HTR-8/SVneo (cell line): ENCODE measurements at places on chromosomes 7 and 10.

DNA sequence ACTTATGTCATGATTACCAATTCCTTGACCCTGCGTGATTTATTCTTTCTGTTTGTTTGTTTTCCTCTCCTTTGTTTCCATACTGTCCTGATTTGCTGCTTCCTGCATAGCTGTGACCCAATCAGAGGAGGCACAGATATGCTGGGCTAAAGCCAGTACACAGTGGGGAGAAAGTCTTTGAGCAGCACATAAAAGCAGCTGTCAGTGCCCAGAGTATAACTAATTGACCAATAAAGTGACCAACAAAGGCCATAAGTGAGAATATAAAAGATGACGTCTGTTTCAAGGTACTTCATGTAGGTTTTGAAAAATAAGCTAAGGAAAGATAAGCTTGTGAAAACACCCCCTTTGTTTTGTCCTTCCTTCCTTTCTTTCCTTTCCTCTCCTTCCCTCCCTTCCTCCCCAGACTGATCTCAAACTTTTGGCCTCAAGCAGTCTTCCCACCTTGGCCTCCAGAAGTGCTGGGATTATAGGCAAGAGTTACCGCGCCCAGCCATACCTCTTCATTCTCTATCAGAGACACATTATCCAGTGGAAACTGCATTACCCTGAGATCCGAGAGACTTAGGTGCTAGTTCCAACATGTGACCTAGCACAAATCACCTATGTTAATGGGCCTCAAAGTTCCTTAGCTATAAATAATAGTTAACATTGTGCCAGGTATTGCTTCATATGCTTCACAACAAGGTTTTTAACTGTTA, 17.0 kb downstream of the BCAP29 start:
- DNase-seq = no peak

DNA sequence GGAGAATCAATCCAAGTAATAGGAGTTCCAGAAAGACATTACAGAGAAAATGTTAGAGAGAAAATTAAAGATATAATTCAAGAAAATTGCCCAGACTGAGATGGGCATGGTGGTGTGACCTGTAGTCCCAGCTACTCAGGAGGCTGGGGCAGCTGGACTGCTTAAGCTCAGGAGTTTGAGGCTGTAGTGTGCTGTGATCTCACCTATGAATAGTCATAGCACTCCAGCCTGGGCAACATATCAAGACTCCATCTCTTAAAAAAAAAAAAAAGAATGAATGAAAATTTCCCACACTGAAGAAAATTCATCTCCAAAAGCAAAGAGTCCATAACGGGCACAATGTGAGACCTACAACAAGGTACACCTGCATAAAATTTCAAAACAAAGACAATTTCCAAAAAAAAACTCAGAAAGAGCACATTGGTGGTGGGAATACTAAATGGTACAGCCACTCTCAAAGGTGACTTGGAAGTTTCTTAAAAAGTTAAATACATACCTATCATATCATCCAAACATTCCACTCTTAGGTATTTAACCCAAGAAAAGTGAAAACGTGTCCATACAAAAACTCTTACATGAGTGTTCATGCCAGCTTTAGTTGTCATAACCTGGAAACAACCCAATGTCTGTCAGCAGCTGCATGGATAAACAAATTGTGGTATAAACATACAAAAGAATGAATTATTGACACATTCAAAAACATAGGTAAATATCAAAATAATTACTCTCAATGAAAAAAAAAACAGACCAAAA, 6.9 kb upstream of the RGS10 start:
- DNase-seq = no peak

- DNase-seq = no peak
Measured at GRCh38 chr7:47780555-47780954, 167.7 kb downstream of the PKD1L1 start.

GRCh38 chr7:117674617-117675016, 194.8 kb downstream of the CFTR start:
- no peak for DNase-seq

DNA sequence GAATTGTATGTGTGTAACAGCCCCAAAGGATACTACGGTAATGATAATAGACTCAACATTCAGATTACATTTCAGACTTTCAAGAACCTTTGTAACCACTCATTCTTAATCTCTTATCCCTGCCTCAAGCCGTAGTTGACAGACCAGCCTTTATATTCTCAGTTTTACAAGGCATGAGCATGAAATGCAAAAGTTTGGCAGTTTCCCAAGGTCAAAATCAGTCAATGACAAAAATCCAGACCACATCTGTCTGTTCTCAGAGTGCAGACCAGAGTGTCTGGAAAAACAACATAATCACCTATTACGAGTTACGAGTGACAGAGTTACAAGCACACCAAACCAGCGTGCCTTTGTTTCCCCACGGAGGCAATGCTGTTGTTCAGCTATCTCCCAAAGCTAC, 178.6 kb upstream of the LRGUK start:
- DNase-seq = no peak

DNA sequence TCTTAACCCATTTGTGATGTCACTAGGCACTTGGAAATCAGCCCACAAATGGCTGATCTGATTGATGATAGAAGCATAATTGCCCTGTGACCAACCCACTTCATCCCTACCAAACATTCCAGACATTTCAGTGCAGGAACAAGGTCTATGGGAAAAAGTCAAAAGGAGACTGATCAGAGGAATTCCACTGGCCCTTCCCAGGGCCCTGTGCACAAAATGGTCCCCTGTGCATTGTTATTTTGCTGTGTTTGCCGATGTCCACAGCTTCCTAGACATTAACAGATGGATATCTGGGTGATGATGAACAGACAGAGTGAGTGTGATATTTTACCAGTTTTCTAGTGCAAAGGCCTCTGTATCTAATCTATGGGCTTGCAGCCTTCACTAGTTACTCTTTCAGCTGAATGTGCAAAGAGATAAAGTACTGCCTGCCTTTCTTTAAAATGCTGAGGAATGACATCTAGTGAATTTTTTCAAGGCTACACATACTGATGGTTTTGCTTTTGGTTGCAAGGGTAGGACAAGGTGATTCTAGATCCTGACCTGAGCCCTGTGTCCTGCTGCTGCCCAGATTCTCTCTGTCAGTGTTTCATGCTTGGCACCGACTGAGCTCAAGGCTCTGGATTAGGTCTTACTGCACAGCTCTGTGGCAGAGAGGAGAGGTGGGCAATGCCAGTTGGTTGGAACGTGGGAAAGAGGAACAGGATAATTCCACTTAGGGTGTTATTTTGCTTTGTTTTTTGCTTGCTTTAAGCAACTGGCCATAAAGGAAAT, 55.4 kb downstream of the CALD1 start:
- DNase-seq = peak; percentile 23

- DNase-seq = no peak
Measured at GRCh38 chr10:80471715-80472233, 17.7 kb downstream of the TSPAN14 start.

- no peak for DNase-seq
Measured at GRCh38 chr7:108244110-108244509, 113.9 kb upstream of the LAMB4 start.

GRCh38 chr10:78702186-78702585, 366.6 kb upstream of the ZMIZ1 start:
- DNase-seq = no peak

- DNase-seq = no peak
Measured at GRCh38 chr10:68957654-68958053, 1.7 kb downstream of the DDX21 start.

- DNase-seq = no peak
Measured at GRCh38 chr10:119333146-119333792, 125.9 kb downstream of the GRK5 start.

- no peak for DNase-seq
Measured at GRCh38 chr7:29557954-29558353, 5.7 kb upstream of the PRR15 start.

- DNase-seq = no peak
Measured at GRCh38 chr7:26349005-26349915, 57.6 kb downstream of the SNX10 start.

DNA sequence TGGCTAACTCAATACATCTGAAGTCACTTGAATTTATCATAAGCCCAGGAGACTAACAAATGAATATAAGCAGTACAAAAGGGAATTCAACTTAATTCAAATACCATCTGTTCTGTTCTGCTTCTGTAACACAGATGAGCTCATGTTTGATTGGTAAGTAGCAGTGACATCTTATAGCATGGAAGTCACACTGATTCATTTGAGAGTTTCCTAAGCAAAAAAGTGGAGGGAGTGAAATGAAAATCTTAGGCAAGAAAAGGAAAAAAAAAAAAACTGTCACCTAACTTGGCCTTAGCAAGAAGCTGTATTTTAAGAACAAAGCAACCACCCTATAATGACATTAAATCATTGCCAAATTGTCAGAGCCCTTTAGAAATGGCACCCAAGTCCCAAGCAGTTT, 49.5 kb downstream of the SMURF1 start:
- no peak for DNase-seq

GRCh38 chr7:34740840-34741239, 82.8 kb downstream of the NPSR1 start:
- no peak for DNase-seq

DNA sequence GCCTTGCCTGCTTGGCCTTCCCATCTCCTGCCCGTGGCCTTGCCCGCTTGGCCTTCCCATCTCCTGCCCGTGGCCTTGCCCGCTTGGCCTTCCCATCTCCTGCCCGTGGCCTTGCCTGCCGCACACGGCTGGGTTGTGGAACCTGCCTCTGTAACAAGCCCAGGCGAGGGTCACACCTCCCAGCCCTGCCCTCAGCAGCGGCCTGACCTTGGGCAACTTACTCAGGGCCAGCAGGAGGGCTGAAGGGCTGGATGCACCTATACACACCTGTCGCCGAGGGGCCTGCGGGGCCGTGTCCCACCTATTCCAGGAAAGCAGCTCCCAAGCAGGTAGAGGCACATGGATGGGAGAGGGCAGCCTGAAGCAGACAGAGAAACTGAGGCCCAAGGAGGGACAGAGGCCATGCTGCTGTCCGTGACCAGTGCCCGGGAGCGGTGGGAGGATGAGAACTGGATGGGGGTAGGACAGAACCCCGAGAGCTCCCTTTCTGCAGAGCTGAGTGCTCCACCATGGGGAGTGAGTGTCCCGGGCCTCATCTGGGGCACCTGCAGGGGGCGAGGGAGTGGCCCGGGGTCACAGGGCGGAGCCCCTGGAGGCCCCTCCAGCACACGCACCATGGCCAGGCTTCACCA, 277.6 kb downstream of the ELFN1 start:
- no peak for DNase-seq

GRCh38 chr7:131241386-131241785, 86.3 kb upstream of the MKLN1 start:
- DNase-seq = no peak

- DNase-seq = peak; percentile 32
Measured at GRCh38 chr10:91798649-91799611, 704 bp downstream of the TNKS2 start.

DNA sequence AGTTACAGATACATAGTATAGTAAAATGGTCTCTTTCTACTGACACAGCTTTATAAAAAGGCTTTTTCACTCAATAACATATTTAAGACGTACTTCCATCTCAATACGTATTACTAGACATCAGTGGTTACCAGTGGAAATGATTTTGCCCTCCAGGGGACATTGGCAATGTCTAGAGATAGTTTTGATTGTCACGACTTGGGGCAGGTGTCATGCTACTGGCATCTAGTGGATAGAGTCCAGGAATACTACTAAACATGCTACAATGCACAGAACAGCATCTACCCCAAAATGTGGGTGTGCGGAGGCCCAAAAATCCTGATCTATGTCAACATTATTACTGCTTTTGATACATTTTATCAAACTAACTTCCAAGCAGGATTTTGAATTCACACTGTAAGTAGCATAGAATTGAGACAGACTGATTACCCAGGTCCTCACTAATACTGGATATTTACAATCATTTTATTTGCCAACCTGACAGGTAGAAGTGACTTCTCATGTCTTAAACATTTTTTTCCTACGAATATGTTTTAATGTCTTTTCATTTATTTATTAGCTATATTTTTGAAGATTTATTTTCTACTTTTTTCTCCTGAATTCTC, 53.8 kb downstream of the HGF start:
- DNase-seq = no peak
